ENCODE measurements at places on chromosomes 3 and 15. TPM values are rescaled to one million over a fixed set of nuclear protein-coding genes. Genes with fewer than 3 reads are reported as not detected.

DNA sequence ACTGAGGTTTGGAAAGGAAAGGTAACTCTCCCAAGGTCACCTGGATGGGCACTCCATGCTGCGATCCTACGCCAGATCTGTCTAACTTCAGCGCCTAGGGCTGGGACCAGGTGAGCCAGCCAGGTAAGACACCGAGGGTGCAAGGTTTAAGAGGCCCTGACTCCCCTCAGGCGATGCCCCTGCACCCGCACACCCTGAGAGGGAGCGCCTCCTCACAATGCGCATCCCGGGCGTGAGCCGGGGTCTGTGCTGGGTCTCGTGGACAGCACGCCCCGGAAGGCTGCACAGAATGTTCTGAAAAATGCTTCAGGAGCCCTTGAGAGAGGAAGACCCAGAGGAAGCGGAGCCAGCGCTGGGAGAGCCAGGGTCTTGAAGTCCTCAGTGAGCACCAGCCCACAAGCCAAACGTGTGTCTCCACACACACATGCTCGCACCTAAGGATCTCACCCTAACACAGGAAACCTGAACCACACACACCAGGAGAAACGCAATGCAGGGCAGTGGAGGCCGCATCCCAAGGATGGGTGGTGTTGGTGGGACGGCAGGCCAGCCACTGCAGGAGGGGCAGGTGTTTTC lies 142.0 kb downstream of the ADAMTS17 start:
- peak; percentile 25 for DNase-seq

GRCh38 chr3:52774901-52775864 lies 2.2 kb upstream of the ITIH1 start:
- DNase-seq = no peak

- DNase-seq = no peak
These were observed 149.1 kb upstream of the HACD2 start for GRCh38 chr3:123733805-123734526.

The GOLGA6L7 gene
- total RNA-seq = not detected

- no peak for DNase-seq
These were observed 96.6 kb upstream of the LIMD1 start for GRCh38 chr3:45497963-45498362.

All from ovary (tissue), 10 donors.